Nucleus accumbens (tissue), 56 donors: ENCODE measurements at places on chromosomes 6 and 20.

DNA sequence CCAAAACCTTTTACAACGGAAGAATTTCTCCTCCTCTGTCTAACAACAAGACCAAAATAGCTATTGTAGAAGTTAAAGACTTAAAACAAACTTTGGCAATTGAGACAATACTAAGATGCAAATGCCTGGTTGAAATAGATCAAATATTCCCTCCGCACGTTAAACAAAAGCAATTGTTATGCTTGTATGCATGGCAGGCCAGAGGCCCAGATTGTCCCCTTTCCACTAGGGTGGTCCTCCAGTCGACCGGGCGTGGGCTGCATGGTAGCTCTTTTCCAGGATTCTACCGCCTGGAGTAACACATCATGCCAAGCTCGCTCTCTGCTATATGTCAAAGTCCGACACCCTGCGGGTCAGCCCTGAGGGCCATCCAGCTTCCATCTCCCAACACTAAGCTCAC lies 234.7 kb downstream of the RNGTT start:
- no peak for DNase-seq

DNA sequence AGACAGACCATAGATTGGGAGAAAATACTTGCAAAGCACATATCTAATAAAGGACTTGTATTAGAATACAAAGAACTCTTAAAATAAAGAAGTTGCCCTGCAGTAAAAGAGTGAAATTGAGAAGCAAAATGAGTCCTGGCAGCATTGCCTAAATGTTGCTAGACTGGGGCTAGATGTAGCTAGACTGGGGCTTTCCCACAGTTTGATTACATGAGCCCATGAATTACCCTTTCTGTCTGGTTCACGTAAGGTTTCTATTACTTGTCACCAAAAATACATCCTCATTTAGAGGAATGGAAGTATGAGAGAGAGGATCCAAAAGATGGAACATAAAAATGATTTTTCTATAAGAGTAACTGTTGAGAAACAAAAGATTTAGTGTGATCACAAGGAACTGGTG lies 57.6 kb upstream of the CCDC28A start:
- DNase-seq: no peak

DNA sequence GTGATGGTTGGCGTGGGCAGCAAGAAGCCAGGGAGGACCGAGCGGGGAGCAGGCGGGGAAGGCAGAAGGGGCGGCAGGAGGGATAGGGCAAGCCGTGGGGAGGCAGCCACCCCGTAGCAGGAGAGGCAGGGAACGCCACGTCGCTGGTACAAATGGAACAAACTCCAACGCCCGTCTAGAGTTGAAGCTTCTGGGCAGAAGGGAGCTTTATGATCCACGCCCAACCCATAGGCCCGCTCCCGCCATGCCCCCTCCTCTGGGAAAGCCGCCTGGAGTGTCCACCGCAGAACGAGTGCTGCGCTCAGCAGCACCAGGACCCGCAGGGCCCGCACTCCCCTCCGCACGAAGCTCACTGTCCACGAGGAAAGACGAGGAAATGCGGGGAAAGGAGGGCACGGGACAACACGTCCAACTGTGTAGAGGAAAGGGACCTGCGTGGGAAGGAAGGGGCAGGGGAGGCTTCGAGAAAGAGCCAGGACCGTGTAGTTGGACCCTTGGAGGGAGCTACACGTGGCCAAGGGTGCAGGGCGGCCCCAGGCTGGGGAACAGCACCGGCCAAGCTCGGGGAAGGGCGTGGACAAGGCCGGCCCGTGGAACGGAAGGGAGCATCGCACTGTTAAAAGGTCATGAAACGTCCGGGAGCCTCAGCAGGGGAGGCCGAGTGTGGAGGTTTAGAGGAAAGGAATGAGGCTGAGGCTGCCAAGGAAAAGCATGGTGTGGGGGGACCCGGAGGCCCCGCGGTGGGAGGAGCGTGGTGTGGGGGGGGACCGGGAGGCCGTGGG lies 204.0 kb downstream of the DLL1 start:
- DNase-seq: no peak

DNA sequence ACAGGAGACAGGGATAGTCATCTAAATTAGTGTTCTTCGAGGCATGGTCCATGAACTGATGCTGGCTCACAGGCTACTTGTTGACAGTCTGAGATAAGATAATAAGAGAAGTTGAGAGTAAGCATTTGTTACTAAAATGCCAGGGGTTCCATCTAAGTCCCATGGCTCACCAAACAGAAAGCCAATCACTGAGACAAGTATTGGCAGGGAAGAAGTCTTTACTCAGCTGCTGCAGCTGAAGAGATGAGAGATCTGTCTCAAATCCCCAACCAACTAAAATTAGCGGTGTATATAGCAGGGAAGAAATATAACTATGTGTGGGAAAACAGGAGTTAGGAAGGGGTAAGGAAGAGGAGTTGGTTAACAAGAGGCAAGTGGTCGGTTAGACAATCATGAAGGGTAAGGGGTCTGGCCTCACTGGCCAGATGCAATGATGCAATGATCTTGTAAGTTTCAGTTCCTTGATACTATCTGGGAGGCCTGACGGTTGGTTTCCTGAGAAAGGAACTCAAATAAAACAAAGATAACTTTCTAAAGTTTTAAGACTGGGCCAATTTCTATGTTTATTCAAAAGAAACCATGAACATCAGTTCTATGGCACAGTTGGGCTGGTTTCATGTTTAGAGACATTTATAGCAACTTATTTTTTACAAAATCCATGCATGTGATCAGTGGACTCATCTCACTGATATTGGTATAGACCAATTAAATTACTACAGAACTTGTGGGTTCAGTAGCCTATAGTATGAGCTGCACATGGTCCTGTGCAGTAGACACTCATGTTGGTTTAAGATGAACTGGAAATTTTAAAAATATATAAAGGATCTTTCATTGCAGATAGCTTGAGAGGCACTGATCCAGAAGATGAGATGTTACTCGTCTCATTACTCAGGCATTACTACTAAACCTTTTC lies 9.9 kb upstream of the HEBP2 start:
- no peak for DNase-seq

- DNase-seq: no peak
These were observed 168.3 kb upstream of the ECI2 start for GRCh38 chr6:4303638-4304037.

DNA sequence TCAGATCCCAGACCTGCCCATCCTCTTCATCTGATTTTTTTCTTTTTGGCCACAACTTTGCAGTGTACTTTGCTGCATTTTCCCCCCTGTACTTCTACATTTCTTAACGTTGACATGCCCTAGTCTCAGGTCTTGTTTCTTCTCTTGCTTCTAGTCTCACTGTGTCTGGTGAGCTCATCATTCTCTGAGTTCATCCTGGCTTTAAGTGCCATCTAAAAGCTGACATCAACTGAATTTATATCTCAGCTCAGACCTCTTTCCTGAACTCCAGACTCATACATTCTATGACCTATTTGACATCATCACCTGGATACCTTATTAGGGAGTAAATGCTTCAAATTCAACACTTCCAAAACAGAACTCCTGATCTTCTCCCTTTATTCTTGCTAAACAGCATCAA lies 48.9 kb downstream of the TINAG start:
- no peak for DNase-seq

- no peak for DNase-seq
These were observed 145.6 kb upstream of the MANEA start for GRCh38 chr6:95431637-95432228.

- DNase-seq: peak; percentile 54
These were observed 441.1 kb upstream of the JARID2 start for GRCh38 chr6:14804785-14805210.

- DNase-seq: no peak
These were observed 15.9 kb downstream of the OSBPL2 start for GRCh38 chr20:62254021-62254724.

- DNase-seq: no peak
These were observed 18.0 kb upstream of the BCAS1 start for GRCh38 chr20:54088430-54088829.

GRCh38 chr6:156777577-156778453 lies 637 bp downstream of the ARID1B start:
- peak; percentile 21 for DNase-seq

DNA sequence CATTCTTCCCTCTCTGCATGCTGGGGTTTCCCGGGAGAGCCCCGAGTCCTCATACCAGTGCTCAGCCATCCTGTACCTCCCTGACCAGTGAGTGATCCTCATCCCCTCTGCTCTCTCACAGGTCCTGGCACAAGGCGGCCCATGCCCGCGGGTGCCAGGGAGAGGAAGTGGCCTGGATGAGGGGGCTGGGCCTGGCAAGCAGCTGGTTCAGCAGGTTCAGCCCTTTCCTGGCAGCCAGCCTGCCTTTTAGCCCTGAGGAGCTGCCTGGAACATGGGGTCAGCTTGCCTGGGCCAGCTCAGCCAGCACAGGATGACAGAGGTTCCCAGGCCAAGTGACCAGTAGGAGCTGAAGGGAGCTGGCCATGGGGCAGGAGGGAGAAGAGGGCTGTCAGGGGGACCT lies 10.9 kb downstream of the MOCS1 start:
- DNase-seq: no peak
